ENCODE measurements at places on chromosomes 13 and 19. TPM values are rescaled to one million over a fixed set of nuclear protein-coding genes. Genes with fewer than 3 reads are reported as not detected.

Gene ACP5
- total RNA-seq, result 18.3 TPM

- DNase-seq, result no peak
Observed at GRCh38 chr19:56400485-56400884, 3.6 kb upstream of the ZNF583 start.

- DNase-seq, result no peak
Observed at GRCh38 chr13:40477623-40478608, 188.5 kb downstream of the FOXO1 start.

DNA sequence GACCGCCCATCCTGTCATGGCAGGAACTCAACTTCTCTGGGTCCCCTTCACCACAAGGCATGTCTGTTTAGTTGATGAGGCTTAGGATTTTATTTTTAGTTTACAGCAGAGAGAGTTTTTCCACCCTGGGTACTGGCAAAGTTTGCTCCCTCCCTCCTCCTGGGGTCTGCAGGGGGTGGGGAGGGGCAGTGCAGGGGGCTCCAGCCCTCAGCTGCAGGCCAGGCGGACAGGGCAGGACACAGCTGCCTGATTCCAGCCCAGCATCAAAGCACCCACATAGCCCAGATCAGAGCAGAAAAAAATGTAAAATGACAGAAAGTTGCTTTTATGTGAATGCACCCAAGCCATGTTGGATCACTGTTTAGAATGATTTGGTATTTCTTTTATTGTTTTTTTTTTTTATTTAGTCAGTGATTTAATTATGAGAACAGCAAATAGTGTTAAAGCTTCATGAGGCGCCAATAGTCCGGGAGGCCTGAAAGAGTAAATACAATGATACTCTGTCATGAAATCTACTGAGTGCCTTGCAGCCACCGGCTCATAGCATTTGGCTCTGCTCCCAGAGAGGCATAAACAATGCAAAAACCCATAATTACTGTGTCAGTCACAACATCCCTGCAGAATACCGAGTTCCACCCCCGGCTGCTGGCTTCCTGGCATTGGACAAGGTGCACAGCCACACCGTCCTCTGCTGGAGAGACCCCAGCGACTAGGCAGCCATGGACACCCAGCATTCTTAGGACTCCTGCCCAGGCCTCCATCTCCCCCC, 923.5 kb downstream of the UQCRFS1 start:
- DNase-seq, result no peak

- no peak for DNase-seq
Observed at GRCh38 chr13:41864658-41865057, 96.3 kb downstream of the VWA8 start.

GRCh38 chr13:98947925-98948324, 29.9 kb downstream of the DOCK9 start:
- no peak for DNase-seq

Measured in naive thymus-derived CD4-positive, alpha-beta T cell (primary cell).